Right ventricle myocardium superior (tissue), 1 donor: ENCODE measurements at places on chromosomes 12 and 14. TPM values are rescaled to one million over a fixed set of nuclear protein-coding genes. Genes with fewer than 3 reads are reported as not detected.

- no peak for DNase-seq
These were observed 293.6 kb upstream of the RGS6 start for GRCh38 chr14:71638523-71639196.

GRCh38 chr12:32312049-32312670 is 87.2 kb upstream of the FGD4 start:
- DNase-seq: no peak

DNA sequence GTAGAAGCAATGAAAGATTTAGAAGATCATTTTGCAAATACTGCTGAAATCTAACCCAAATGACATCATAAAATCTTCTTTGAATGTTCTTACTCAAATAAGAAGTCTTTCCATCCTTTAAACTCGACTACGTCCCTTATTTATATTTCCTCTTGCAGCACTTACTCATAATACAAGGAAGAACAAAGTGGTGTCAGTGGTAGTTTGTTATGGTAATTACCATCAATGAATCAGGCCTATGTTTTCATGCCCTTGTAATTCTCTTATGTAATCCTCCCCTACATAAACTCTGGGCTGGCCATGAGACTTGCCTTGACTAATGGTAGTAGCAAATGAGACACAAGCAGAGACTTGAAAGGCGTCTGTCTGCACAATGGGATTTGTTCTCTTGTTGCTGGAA is 17.0 kb downstream of the EEA1 start:
- no peak for DNase-seq

DNA sequence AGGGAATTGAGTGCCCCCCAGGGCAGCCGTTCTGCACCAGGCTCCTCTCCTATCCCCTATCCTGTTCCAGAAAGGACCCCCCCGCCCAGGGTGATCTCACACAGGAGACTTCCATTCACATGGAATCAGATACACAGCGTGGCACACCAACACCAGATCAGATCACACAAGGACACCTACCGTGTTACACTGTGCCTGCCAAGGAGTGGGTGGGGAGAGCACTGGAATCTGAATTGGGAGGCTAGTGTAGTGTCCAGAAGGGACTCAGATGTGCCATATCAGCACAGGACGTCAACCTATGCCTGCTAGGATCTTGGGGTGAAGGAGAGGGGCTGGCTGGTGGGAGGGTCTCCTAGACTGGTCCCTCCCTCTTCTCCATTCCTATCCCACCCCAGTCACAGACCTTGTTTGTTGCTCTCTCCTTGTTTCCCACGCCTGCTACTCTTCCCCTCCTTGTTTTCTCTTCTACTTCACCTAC is 2.3 kb downstream of the PTMS start:
- DNase-seq: no peak

DNA sequence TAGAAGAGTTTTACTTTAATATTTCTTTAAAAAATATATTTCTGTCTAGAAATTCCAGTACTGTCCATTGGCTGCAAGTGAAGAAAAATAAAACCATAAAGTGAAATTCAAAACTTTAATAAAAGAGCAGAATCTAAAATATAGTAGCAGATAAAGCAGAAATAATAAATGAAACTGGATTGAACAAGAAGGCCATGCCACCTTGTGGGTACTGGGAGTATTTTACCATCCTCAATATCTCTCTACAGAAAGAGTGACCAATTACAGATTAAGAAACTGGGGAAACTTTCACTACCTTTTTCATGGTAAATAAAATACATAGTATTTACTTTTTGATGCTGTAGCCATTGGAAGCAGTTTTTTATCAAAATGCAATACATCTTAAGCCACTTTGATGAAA is 220.5 kb downstream of the BCAT1 start:
- DNase-seq: no peak

DNA sequence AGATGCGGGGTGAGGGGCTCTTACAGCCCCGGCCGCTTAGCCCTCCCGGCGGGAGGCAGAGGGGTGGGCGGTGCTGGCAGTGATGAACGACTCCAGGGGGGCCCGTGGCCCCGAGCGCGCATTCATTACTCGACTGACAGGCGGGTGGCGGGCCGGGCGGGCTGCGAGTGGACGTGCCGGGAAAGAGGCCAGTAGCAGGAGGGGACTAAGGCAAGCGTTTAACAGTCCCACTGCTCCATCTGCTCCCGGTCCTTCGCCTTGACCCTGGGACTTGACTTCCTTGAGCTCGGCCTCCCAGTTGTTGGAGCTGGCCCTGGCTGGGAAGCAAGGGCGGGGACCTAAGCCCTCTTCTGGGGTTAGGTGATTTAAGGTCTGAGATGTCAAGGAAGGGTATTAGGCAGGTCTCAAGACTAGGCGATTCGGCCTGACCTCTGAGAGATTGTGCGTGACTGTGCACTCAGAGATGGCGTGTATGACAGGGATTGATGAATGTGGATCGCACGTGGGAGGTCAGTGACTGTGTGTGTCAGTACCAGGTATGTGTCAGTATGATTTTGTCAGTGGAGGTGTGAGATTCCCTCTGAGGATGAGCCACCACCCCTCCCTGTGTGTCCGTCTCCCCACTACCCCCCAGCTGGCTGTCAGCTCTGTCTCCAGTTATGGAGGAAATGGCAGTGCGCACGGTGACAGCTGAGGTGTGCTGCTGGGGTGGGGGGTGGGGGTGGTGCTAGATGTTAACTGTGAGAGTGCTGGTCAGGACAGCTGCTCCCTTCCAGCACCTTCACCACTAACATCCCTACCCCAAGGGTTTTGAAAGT is 3.6 kb upstream of the DNAJC22 start:
- no peak for DNase-seq

DIP2B gene
- 10.1 TPM for total RNA-seq

DNAJC22 gene
- 0.16 TPM for total RNA-seq

BMAL2 gene
- total RNA-seq: 1.1 TPM

LRP10 gene
- total RNA-seq: 50.8 TPM

MRPL42 gene
- 39.9 TPM for total RNA-seq
